Coronary artery (tissue), 2 donors: ENCODE measurements at places on chromosomes 4 and X.

GRCh38 chr4:43690116-43690515, 758.5 kb downstream of the KCTD8 start:
- no peak for DNase-seq

DNA sequence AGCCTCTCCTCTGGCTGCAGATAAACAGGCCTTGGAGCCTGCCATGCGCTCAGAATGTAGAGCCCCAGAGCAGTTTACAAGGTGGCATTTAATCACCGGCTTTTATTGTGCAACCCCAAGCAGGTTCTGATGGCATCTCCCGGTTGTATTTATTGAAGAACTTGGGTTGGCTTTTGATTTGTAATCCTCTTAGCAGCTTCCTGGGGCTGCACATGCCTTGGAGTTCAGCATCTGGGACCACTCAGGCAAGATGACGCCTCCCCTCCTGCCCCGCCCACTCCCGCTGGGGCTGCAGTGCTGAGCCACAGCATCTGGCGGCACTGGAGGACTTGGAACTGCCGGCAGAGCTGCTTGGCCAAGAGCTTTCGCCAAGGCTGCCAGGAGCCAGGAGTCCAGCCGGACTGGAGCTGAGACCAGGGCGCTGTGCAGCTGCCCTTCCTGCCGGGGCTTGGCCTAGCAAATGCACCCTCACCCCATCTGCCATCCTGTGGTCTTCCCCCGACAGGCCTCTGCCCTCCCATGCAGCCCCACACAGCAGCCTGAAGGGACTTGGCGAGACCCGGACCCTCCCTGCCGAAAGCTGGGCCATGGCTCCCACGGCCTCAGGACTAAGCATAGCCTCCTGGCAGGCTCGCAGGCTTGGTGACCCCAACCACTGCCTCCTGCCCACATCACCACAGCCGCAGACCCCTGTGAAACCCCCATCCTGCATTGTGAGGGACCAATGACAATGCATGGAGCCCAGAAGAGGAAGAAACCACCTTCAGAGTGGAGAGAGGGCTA, 5.4 kb downstream of the HTRA3 start:
- peak; percentile 87 for DNase-seq

GRCh38 chr4:86855572-86855971, 6.4 kb upstream of the SLC10A6 start:
- DNase-seq = no peak

- no peak for DNase-seq
Measured at GRCh38 chr4:40335525-40335894, 377 bp downstream of the CHRNA9 start.

GRCh38 chrX:46912603-46913491, 626 bp downstream of the JADE3 start:
- no peak for DNase-seq

DNA sequence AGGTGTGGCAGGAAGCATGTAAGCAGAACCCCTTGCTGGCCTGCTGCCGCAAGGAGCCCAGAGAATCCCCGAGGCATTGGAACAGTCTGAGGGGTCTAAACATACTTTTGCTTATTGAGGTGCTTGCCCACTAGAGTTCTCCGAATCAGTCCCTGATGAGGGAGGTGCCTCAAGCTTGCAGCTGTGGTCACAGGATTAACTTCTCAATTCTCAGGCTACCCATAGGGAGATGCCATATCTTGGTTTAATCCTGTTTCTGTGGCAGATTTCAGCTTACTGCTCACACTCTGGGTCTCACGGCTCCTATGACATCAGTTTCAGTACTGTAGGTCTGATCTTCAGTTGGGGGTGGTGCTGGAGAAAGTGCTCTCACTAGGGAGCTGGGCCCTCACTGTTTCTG, 39.9 kb downstream of the CCNG2 start:
- DNase-seq = no peak

DNA sequence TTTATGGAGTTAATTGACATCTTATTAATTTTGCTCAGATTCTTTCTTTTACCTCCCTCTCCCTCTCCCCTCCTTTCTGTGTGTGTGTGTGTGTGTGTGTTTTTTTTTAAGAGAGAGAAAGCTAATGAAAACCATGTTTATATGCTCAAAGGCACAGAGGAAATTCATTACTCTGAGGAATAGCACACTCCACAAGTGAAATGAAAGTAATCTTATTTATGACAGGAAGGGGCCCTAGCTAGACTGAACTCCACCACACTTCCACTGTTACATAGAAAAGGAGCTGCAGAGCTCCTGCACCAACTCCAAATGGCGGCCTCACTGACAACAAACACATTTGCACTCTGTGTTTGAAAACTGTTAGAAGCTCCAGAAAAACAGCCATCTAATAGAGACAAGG, 150.6 kb downstream of the RASL11B start:
- DNase-seq = no peak

GRCh38 chr4:135418353-135418752, 1216.8 kb upstream of the PABPC4L start:
- no peak for DNase-seq

DNA sequence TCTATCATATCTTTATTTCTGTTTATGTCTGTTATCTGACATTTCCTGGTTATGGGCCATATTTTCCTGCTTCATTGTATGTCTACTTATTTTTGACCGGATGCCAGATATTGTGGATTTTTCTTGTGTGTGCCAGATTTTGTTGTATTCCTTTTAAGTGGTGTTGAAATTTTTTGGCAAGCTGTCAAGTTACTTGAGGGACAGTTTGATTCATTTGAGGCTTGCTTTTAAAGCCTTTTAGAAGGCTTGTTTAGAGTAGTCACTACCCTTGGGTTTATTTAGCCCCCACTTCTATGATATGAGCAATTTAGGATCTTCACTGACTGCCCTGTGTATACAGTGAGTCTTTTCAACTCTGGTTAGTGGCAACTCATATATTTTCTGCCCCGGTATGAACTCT, 29.2 kb upstream of the NPY2R start:
- DNase-seq = no peak

GRCh38 chrX:37786624-37787422, 7.0 kb downstream of the CYBB start:
- no peak for DNase-seq

DNA sequence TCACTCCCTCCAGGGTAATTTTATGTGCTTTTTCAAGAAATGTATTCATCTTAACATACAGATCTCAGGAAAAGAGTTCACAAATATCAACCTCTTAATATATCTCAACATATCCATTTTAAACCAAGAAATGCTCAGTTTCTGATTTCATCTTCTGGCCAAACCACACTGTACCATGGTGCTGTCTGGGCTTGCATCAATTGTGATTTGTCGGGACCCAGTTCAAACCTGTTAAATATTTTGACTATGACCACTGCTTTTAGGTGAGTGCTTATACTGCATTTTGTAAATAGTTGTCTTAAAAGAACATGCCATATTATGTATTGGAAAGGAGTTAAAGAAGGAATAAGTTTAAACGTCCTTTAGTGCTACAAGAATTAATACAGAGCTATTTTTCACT, 352.1 kb downstream of the SPOCK3 start:
- DNase-seq = no peak

GRCh38 chrX:153494541-153495361, at the start of gene BGN:
BGN (plus strand) TSS chrX:153494980; CDS start chrX:153504632, 9,652 bp downstream.
- no peak for DNase-seq

GRCh38 chrX:45164021-45164621, 36.6 kb downstream of the DIPK2B start:
- no peak for DNase-seq

GRCh38 chrX:153934148-153934761, 582 bp downstream of the NAA10 start:
- no peak for DNase-seq

DNA sequence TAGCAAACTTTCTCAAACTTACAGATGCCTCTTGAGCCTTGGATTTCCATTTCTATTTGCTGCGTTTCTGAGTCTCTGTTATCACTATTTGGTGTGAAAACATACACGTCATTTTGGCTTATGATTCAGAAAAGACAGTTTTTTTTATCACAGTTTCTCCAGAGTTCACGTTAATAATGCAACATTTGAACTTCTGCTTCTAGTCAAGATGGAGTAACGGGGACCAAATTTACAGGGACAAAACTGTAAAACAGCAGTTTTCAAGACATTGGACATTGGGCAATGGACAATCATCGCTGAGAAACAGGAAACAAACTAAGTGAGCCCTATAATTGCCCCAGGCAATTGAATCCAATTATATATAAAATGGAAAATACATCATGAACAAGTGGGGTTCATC, 36.2 kb upstream of the TASL start:
- DNase-seq = no peak

- no peak for DNase-seq
Measured at GRCh38 chrX:118847676-118848075, 24.1 kb downstream of the ZCCHC12 start.

- DNase-seq = no peak
Measured at GRCh38 chrX:150766351-150767044, 73.3 kb downstream of the MTMR1 start.

DNA sequence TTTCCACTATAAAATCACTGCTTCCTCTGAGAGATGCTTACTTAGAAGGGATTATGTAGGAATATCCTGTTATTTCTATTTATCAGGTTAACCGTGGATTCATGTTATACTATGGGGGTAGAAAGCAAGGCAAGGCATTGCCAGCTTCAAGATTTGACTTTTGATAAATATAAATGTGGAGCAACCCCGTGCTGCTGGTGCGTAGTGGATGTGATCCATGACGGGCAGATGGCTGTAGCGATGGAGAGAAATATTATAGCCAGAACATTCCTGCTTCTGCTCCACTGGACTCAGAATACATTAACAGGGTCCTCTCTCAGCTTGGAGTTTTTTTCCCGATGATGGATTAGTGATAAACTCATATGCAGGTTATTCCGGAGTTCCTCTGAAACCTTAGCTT, 157.6 kb downstream of the TENM3 start:
- DNase-seq = no peak

GRCh38 chr4:24433515-24434214, 150.7 kb downstream of the DHX15 start:
- no peak for DNase-seq

DNA sequence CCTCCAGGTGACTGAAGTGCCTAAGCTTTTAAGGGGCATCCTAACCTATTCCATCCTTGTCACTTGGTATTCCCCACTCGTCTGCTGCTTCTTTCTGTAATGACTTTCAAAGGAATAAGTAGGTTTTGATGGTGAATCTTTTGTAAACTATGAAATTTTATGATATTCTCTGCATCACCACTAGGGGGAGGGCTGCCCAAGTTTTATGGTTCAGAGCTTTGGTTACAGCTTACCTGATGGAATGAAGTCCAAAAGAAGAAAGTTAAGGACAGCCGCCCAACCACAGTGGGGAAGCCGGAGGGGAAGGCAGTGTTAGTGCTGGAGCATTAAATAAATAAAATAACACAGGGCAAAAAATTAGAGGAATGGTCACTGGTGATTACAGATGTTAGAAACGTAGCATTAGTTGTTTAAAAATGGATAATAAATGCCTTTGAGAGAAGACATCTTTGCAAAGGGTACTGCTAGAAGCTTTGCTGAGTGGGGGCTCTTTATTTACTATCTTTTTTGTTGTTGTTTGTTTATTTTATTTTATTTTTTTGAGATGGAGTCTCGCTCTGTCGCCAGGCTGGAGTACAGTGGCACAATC, 204.9 kb downstream of the GBA3 start:
- DNase-seq = no peak

DNA sequence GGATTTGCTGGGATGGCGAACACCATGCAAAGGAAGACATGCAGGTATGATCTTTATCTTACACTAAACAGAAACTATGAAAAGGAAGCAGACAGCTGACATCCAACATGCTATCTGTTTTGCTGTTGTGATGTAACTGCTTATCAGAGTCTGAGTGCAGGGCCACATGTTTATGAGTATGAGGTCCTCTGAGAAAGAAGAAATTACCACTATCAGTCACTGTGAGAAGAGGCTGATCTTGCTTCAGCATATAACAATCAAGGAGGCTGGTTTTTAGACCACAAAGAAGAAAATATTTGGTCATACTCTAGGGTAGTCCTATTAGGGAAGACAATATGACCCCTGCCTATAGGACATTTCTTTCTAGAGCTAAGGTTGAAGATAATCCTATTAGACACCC, 18.5 kb downstream of the CLGN start:
- DNase-seq = no peak

- DNase-seq = no peak
Measured at GRCh38 chr4:141339966-141340365, 119.3 kb downstream of the ZNF330 start.

DNA sequence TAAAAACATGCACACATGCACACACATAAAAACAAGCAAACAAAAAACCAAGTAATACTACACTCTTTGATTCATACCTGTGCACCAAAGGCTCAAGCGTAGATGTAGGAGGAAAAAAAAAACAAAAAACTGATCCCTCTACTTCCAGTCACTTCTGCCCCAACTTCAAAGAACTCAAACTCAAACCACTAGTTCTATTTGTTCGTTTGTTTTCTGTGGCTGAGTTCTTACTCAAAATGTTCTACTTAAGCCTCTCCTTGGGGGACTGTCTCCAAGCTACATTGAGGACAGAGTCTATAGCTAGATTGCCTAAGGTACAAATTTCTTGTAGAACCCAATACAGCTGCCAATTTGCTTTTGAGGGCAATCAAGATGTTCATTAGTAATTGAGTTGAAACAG, 171.0 kb upstream of the ATOH1 start:
- no peak for DNase-seq

DNA sequence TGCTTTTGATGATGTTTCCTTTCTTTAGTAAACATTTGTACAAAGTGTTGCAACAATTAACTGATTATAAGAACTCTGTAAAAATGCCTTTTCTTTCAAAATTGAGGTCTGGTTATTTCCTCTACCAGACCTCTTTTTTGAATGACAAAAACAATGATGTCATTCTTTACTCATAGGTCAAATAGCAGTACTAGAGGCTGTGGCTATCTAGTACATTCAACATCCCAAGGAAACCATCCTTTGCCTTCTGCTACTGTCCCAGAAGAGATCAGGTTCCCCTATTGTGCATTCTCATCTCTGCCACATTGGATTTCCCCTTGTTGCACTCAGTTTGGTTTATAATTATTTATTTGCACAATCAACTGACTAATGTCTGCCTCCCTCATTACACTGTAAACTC, 19.1 kb upstream of the MAD2L1 start:
- DNase-seq = no peak

- no peak for DNase-seq
Measured at GRCh38 chrX:39984191-39984956, 113.4 kb downstream of the BCOR start.

- no peak for DNase-seq
Measured at GRCh38 chr4:2091990-2092668, 33.0 kb downstream of the NAT8L start.

GRCh38 chrX:86197815-86198214, 49.6 kb downstream of the DACH2 start:
- DNase-seq = no peak

DNA sequence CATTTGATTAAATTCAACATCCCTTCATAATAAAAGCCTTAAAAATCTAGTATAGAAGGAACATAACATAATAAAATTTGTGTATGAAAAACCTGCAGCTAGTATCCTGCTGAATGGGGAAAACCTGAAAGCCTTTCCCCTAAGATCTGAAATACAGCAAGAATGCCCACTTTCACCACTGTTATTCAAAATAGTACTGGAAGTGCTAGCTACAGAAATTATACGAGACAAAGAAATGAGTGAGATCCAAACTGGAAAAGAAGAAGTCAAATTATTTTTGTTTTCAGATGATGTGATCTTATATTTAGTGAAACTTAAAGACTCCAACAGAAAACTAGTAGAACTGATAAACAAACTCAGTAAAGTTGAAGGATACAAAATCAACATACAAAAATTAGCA, 152.9 kb downstream of the RTL3 start:
- no peak for DNase-seq
